CD8-positive, alpha-beta T cell (primary cell): ENCODE measurements at places on chromosomes 3 and 15.

- peak; percentile 29 for DNase-seq
Measured at GRCh38 chr15:60479361-60480110, 594 bp upstream of the ICE2 start.

DNA sequence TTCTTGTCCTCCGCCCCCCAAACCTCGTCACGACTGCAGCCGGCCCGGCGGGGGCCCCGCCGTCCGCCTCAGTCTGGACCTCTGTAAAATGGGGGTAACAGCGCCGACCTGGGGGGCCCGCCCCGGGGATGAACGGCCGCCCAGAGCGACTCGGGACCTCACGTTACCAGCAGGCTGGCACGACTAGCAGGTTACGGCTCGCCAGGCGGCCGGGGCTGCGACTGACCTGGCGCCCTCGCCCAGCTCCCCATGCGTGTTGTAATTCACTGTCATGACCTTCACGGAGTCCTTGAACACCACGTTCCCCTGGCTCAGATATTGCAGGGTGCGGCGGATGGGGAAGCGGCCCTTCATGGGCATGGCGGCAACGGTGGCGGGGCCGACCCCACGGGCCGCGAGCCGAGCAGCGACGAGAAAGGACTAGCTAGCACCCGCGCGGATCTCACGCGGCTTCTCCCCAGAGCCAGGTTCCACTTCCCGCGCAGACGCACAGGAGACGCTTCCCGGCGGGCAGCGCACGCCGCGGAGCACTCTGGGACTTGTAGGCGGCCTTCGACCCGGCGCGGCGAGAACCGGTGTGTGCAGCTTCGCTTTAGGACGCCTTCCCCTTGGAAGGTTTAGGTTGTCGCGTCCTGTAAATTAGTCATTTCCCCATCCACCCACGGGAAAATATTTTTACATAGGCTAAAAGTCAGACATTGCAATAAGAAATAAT lies at the start of gene MRPS25:
TSS of gene MRPS25 (minus strand) at position 481 of the 715 bp plus-strand sequence. CDS start at position 360, 121 bp downstream.
- DNase-seq, result peak; percentile 91

GRCh38 chr3:169633789-169634188 lies 29.7 kb downstream of the MECOM start:
- no peak for DNase-seq

DNA sequence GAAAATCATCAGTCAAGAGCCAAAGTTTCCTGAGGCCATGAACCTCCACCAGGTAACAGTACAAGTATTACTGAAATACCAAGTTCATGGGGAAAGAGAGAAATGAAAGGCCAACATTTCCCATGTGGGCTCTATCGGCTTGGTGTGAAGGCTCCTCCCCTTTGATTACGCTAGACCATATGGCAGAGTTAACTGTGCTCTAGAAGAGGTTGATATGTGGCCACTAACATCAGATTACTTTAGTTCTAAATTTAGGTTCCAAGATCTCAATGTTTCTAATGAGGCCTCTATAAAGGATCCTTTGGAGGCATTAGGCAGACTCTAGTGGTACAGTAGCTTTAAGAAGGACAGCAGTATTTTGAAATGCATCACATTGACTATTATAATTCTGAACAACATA lies 127.1 kb downstream of the SEMA6D start:
- no peak for DNase-seq

DNA sequence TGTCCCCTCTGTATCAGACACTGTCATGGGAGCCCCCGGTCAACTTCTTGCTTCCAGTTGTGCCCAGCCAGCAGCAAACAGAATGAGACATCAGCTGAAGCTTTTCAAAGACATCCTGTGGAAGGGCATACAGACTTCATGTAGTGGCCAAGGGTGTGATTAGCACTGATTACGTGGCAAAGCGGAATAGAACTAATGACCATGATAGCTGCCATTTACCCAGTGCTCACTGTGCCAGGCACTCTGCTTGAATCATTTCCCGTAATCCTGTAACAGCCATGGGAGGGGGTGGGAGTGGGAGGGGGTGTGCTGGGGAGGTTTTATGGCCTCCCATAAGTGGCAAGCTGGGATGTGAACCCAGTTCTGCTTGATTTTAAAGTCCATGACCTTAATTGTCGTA lies 29.5 kb downstream of the LPP start:
- DNase-seq, result no peak
